ENCODE measurements at places on chromosomes 2 and 18. TPM values are rescaled to one million over a fixed set of nuclear protein-coding genes. Genes with fewer than 3 reads are reported as not detected.
A peak's percentile ranks its signal among the peaks of the same experiment; 100 is the strongest.

SFTPB gene
- not detected for total RNA-seq

DNA sequence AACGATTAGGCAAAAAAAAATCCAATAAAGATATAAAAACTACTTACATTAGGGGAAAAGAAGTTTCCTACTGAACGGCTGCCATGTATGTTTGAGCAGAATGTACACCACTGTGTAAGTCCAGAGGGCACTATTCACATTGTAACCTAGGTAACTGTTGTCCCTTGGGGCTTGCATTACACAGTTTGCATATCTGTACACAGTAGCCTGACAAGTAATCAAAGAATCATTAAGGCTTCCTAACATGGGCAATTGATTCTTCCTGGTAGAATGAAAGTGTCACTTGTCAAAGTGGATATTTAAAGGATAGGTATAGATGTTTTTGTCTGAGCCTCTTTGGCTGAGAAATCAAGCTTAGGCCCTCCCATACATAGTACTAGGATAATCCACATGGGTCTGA lies 39.1 kb downstream of the PLEK start:
- no peak for DNase-seq

SOX11 gene
- total RNA-seq: 81.7 TPM

DNA sequence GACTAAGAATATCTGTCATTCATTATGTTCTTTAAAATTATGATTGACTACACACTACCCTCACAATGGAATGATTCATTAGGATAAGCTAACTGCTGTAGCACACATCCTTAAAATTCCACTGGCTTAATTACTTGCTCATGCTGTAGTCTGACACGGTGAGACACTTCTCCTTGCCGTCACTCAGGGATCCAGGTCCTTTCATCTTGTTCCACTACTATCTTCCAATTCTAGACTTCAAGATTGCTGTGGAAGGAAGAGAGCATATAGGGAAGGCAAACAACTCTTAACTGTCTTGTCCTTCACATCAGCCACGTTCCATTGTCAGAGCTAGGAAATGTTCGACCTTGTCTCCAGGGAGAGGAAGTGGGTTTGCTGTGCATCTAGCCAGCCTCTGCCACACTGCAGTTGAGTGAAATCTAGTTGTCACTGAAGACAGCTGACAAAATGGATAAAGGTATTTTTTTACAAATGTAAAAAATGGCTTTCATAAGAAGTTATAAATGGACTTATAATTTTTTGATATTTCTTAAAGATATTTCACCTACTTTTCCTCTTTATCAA lies 30.1 kb downstream of the GREB1L start:
- DNase-seq: no peak

GRCh38 chr18:12409469-12409868 lies 1.7 kb downstream of the PRELID3A start:
- DNase-seq: peak; percentile 31
